Upper lobe of left lung (tissue), 6 donors: ENCODE measurements at places on chromosomes 6 and 20. TPM values are rescaled to one million over a fixed set of nuclear protein-coding genes. Genes with fewer than 3 reads are reported as not detected.

- H3K36me3 ChIP-seq = peaks cover 12% of the 10 kb centered on the region
- H3K4me1 ChIP-seq = peaks cover 14% of the 10 kb centered on the region
- no peak overlapping the region for H3K27ac ChIP-seq
- DNase-seq = no peak
These were observed 47.5 kb downstream of the CHMP4B start for GRCh38 chr20:33858666-33859065.

DNA sequence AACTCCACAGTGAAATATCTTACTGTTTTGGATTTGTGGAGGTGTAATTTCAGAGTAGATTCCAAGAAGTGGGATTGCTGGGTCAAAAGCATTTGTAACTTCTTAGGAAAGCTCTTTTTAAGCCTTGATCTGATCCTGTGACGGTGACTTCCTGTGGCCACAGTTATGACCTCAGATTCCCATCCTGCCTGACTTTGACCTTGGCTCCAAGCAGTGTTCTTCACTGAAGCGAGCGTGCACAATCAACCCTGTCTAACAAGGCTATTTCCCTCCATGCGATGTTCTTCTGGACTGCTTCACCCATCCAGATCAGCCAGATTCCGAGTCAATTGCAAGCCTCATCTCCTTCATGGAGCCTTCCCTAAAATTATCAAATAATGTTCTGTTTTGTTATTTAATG is 102.5 kb upstream of the RNF24 start:
- no peak overlapping the region for H3K4me3 ChIP-seq
- H3K27ac ChIP-seq = no peak overlapping the region
- DNase-seq = no peak

- H3K27ac ChIP-seq = no peak overlapping the region
- DNase-seq = no peak
- no peak overlapping the region for H3K4me3 ChIP-seq
- H3K27me3 ChIP-seq = no peaks in the 10 kb centered on the region
- no peaks in the 10 kb centered on the region for H3K4me1 ChIP-seq
These were observed 738.6 kb upstream of the ADGRB3 start for GRCh38 chr6:67896476-67896875.

DNA sequence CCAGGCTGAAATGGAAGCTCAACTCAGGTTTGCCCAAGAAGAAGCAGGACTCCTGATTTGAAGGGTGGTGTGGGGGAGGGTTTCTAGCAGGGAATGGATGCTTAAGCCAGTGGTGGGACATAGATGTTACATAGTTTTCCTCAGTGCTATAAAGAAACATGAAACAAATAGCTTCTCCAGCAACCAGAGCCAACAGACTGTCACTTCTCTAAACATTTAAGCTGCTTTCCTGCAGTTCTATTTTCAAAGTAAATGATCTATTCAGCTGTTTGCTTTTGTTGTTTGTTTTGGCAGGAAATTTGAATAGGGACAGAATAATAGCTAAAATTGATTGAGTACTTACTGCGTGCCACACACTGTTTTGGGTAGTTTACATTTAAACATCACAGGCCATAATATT is 169.0 kb downstream of the UST start:
- H3K36me3 ChIP-seq = no peaks in the 10 kb centered on the region

DNA sequence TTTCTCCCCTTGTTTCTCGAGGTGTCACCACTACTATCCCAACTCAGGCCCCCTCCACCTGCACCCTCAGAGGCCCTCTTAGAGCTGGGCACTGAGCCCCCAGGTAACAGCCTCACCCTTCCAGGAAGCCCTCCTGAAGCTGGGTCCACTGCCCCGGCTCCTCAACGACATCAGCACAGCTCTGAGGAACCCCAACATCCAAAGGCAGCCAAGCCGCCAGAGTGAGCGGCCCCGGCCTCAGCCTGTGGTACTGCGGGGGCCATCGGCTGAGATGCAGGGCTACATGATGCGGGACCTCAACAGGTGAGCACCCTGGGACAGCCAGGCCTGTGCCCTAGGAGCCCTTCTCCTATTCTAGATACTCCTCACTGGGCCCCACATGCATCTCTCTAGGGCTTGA is 12.9 kb upstream of the ZBTB9 start:
- no peak for DNase-seq
- H3K27me3 ChIP-seq = no peaks in the 10 kb centered on the region
- H3K4me3 ChIP-seq = no peak overlapping the region
- H3K4me1 ChIP-seq = no peaks in the 10 kb centered on the region
- no peak overlapping the region for H3K27ac ChIP-seq

DNA sequence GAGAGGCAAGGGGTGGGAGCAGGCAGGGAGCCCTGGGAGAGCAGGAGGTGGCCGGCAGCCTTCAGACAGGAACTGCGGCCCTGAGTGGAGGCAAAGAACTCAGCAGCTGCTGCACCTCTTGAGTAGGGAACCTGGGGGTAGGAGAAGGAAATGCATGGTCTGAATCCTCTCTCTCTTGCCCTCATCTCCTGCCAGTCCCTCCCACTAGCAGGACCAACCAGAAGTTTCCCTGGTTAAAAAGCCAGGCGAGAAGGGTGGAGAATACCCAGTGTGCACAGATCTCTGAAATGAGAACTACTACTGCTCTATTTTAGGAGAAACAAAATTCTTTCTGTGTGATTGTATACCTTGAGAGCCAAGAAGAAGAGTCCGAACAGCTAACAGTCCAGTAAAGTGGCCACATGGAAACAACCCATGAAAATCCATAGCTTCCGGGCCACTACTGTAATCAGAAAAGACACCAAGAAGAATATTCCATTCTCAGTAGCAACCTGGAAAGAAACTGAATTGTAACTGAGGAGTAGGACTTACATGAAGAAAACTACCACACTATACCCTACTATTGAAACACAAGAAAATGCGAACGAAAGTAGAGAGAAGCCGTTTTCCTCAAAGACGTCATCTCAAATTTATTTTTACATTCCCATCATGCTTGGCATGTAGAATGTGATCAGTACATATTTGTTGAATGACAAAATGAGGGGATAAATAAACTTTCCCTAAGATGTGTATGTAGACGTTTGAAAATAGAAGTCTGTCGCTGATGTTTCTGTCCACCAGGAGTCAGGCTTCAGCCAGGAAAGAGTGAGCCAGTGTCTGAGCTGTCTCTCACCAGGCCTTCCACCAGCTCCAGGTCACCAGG is 25.6 kb downstream of the WRNIP1 start:
- H3K27ac ChIP-seq = peak overlapping the region; percentile 74
- H3K4me1 ChIP-seq = peaks cover 42% of the 10 kb centered on the region
- no peaks in the 10 kb centered on the region for H3K27me3 ChIP-seq
- peaks cover 23% of the 10 kb centered on the region for H3K36me3 ChIP-seq
- DNase-seq = no peak

DNA sequence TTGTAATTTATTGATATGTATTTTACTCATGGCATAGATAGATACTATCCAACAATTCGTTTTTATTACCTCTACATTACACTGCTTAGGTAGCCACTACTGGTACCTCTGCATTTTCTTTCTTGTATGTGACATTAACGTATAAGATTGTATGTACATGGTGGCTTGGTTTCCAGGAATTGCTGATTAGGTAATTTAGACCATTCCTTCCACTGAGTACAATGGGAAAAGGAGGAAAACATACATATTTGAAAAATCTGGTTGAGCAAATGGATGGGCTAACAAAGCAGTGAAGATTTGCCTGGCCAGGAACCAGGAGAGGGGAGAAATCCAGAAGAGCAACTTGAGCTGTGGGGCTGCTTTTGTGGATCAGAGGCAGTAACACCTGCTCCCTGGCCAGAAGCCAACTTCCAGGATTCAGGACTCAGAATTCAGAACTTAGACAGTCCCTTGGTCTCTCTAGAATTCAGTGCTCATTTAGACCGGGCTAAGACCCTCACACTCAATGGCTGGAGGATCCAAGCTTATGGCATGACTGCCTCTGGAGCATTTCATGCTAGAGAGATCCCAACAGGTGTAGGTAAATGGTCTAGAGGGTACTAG is 17.9 kb upstream of the MICB start:
- no peak overlapping the region for H3K4me3 ChIP-seq
- no peaks in the 10 kb centered on the region for H3K4me1 ChIP-seq
- no peak overlapping the region for H3K27ac ChIP-seq
- no peaks in the 10 kb centered on the region for H3K36me3 ChIP-seq
- no peak for DNase-seq

GRCh38 chr20:33842346-33842745 is 31.2 kb downstream of the CHMP4B start:
- H3K4me1 ChIP-seq = peaks cover 80% of the 10 kb centered on the region
- H3K4me3 ChIP-seq = no peak overlapping the region
- H3K27ac ChIP-seq = no peak overlapping the region
- DNase-seq = peak; percentile 57
- H3K36me3 ChIP-seq = no peaks in the 10 kb centered on the region

DNA sequence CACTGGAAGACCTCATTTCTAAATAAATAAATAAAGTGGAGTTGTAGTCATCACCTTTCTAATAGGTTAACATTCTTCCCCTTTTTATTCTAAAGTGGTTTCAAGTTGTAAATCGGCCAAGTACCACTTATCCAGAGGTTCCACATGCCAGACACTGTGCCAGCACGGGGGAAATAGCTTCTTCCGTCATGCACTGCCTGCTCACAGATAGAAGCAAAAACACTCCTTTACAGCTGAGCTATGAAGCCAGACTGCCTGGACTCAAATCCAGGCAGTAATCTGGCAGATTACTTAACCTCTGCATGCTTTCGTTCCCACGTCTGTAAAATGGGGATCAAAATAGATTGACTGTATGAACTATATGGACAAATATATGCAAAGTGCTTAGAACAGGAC is 17.2 kb upstream of the SCML4 start:
- H3K27ac ChIP-seq = no peak overlapping the region
- no peaks in the 10 kb centered on the region for H3K27me3 ChIP-seq
- no peaks in the 10 kb centered on the region for H3K36me3 ChIP-seq
- H3K4me1 ChIP-seq = no peaks in the 10 kb centered on the region
- no peak for DNase-seq

DNA sequence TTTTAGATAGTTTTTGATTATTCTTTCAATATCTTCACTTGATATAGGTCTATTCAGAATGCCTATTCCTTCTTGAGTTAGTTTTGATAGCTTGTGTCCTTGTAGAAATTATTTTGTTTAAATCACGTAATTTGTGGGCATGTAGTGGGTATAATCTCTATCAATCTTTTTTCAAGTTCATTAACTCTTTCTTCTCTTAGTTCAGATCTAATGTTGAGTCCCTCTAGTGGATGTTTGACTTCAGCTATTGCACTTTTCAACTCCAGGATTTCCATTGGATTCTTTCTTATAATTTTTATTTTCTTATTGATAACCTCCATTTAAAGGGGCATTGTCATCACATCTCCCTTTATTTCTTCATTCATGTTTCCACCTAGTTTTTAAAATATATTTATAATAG is 135.6 kb downstream of the COL12A1 start:
- H3K36me3 ChIP-seq = no peaks in the 10 kb centered on the region
- DNase-seq = no peak
- H3K27ac ChIP-seq = no peak overlapping the region
- no peaks in the 10 kb centered on the region for H3K4me1 ChIP-seq
- H3K27me3 ChIP-seq = no peaks in the 10 kb centered on the region

The SIRPD gene
- not detected for total RNA-seq

The ADGRG6 gene
- total RNA-seq = 39.5 TPM

The PLTP gene
- total RNA-seq = 65.9 TPM
